ENCODE measurements at places on chromosomes 11 and 22.

- no peak for DNase-seq
Measured at GRCh38 chr11:26018336-26018735, 313.6 kb upstream of the ANO3 start.

- no peak for DNase-seq
Measured at GRCh38 chr11:107969219-107969618, 39.5 kb upstream of the CUL5 start.

DNA sequence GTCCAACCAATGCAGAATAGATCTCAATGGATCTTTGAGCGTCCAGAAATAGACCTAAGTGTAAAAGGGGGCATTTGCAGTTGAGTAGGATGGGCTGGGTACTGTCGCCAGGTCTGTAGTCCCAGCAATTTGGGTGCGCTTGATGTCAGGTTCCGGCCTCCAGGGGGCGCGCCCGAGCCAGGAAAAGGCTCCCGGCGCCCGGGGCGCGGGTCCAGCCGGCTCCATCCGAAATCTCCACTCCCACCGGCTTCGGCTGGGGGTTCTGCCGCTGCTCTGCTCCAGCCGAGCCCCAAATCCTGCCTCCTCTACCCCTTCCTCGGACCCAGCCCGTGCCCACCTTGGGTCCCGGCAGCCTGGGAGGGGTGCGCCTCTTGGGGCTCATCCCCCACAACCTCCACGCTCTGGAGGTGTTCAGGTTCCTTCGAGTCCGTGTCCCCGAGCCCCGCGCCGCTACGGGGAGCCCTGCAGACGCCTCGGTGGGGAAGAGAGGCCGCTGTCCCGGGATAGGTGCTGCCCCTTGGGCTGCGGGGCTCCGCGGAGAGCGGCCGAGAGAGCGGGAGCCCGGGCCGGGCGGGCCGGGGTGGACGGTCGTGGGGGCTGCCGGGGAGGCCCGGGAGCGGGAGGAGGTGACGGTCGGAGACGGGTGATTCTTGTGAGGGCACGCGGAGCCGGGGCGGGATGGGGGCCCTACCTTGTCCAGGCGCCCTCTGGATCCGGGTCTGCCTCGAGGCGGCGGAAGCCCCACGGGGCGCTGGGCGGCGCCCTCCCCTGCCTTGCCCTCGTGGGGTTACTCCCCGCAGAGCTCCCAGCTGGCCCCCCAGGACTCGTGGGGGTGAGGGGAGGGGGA lies 13.0 kb upstream of the CYB5R3 start:
- peak; percentile 74 for DNase-seq

- no peak for DNase-seq
Measured at GRCh38 chr11:6022956-6023355, 7.6 kb downstream of the OR56A1 start.

DNA sequence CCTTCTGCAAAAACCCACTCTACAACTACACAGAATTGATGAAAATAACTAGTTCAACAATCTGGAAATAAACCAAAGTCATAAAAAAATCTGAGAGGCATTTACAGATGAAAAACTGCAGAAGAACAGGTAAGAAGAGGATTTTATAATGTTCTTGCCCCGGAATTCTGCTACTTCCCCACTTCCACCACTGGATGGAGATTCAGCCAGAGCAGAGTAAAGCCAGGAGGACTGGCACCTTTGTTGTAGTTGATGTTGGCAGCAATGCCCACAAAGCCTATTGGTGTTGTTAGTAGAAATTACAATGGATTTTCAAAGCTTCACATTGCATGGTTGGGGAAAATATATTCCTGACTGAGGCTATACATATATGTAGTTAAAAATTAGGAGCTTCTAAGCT lies 640.2 kb downstream of the LRRC4C start:
- DNase-seq = no peak

DNA sequence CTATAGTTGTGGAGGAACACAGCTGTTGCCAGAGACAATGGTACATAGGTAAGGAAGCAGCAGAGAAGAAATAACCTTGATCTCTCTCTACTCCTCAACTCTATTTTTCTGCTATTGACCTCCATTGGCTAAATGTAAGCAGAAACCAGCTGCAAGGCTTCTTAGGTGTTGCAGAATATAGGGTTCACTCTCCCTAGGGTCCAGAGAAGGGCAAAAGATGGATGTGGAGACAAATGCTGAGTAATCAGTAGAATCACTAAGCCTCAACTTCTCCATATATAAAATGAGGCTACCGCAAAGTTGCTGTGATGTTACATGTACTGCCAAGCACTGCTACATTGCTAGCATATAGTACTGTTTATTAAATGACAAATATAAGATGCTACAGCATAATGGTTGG lies 120.6 kb downstream of the PDE3B start:
- DNase-seq = no peak

- DNase-seq = peak; percentile 51
Measured at GRCh38 chr11:121282886-121283502, 9.6 kb upstream of the SC5D start.

All from GM18507 (cell line).